ENCODE measurements at places on chromosomes 4 and X. TPM values are rescaled to one million over a fixed set of nuclear protein-coding genes. Genes with fewer than 3 reads are reported as not detected.

DNA sequence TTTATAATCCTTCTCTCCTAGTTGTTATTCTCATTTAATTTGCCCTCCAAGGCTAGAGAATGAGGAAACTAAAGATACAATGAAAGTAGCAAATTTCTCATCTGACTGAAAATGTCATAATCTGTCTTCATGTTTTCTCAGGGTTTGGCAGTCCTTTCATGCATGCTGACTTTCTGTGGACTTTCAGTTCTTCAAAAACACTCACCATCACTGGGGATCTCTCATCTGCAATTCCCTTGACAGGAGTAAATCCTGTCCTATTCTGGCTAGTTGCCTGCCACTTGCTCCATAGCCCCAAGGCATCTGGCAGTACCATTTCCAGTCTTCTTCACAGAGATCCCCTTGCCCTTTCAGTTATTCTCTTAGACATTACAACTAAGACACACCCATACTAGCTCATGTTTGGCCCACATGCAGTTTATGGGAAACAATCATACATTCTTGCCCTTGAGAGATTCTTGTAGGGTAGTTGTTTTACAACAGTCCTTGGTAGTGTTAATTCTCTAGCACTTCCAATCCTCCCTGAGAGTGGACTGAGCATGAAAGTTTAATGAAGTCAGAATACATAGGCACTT is 449.7 kb upstream of the KLHL4 start:
- no peaks in the 10 kb centered on the region for H3K36me3 ChIP-seq
- no peaks in the 10 kb centered on the region for H3K27me3 ChIP-seq
- no peak overlapping the region for H3K27ac ChIP-seq
- no peak for DNase-seq
- no peak overlapping the region for H3K4me3 ChIP-seq

- H3K36me3 ChIP-seq, result no peaks in the 10 kb centered on the region
- no peak for DNase-seq
- no peak overlapping the region for H3K4me3 ChIP-seq
- no peak overlapping the region for H3K27ac ChIP-seq
- no peaks in the 10 kb centered on the region for H3K4me1 ChIP-seq
- H3K27me3 ChIP-seq, result no peaks in the 10 kb centered on the region
These were observed 15.5 kb downstream of the FRMPD4 start for GRCh38 chrX:12153741-12154140.

DNA sequence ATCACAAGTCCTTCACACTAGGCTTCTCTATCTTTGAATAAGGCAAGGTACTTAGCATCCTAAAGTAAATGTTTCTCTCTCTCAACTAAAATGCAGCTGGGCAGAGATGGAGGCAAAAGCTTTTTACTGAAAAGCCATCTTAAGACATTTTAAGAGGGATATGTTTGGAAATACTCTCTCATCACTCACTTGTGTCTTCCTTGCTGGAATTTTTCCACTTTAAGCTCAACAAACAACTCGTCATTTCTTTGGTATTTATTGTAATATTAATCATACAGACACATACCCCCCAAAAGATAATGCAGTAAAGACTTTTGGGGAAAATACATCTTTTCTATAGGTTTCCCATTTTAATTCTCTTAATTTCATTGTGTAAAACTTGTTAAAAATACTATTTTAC is 16.4 kb downstream of the MBNL3 start:
- H3K4me3 ChIP-seq, result no peak overlapping the region
- peaks cover 13% of the 10 kb centered on the region for H3K27me3 ChIP-seq
- DNase-seq, result no peak
- H3K4me1 ChIP-seq, result no peaks in the 10 kb centered on the region

DNA sequence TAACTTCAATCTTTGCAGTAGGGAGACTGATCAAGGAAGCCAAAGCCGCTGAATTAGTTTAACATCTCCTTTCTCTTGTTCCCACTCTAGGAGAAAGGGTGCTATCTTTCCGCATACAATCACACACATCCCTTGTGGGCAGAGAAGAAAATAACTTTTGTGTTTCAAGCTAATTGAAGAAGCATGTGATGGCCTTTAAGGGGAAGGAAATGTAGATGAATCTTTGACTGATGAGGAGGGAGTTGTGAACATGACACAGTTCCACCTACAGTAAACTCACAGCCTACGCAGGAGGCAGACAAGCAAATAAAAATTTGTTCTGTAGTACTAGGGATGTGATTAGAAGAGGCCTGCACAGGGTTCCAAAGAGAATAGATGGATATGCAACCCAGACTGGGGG is 14.7 kb upstream of the SPATA4 start:
- no peak overlapping the region for H3K27ac ChIP-seq
- no peaks in the 10 kb centered on the region for H3K27me3 ChIP-seq
- no peaks in the 10 kb centered on the region for H3K4me1 ChIP-seq
- H3K36me3 ChIP-seq, result no peaks in the 10 kb centered on the region

- no peak for DNase-seq
- no peaks in the 10 kb centered on the region for H3K4me1 ChIP-seq
- H3K27me3 ChIP-seq, result no peaks in the 10 kb centered on the region
- no peak overlapping the region for H3K27ac ChIP-seq
These were observed 476.3 kb downstream of the CCSER1 start for GRCh38 chr4:90603540-90603939.

GRCh38 chr4:1722551-1723118 is 1.3 kb downstream of the TACC3 start:
- no peak for DNase-seq
- H3K4me1 ChIP-seq, result peaks cover 44% of the 10 kb centered on the region
- H3K4me3 ChIP-seq, result peak overlapping the region; percentile 64

DNA sequence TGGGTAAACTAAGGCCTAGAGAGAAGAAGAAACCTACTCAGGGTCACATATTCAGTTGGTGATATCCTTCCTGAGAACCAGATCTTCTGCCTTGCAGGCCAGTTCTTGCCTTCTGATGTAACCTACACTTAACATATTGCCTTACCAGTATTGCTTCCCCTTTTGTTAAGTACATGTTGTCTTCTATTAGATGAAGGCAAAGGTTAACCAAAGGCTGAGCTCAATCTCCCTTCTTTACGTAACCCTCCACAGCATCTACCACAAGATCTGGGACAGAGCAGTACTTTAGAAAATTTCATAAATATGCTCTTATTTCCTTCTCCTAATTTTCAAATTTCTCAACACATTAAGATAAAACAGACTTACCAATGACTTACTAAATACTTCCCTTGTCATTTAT is 474.4 kb downstream of the SH2D1A start:
- H3K27ac ChIP-seq, result no peak overlapping the region
- no peak for DNase-seq
- H3K4me1 ChIP-seq, result no peaks in the 10 kb centered on the region
- H3K27me3 ChIP-seq, result no peaks in the 10 kb centered on the region
- no peak overlapping the region for H3K4me3 ChIP-seq

DNA sequence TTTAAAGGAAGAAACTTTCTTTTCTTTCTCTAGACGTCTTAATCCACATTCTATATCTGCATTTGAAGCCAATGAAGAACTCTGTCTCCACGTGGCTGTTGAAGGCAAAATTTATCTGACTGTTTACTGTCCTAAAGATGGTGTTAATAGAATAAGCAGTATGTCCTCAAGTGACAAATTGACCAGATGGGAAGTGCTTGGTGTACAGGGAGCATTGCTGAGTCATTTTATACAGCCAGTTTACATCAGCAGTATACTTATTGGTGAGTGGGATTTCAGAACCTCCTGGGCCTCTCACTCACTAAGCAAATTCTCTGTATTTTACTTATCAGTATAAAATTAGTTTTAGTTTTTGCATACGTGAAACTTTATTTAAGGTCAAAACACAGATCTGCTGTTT is 33.7 kb downstream of the ADAD1 start:
- H3K4me3 ChIP-seq, result no peak overlapping the region
- no peaks in the 10 kb centered on the region for H3K27me3 ChIP-seq
- no peak overlapping the region for H3K27ac ChIP-seq
- no peaks in the 10 kb centered on the region for H3K4me1 ChIP-seq

DNA sequence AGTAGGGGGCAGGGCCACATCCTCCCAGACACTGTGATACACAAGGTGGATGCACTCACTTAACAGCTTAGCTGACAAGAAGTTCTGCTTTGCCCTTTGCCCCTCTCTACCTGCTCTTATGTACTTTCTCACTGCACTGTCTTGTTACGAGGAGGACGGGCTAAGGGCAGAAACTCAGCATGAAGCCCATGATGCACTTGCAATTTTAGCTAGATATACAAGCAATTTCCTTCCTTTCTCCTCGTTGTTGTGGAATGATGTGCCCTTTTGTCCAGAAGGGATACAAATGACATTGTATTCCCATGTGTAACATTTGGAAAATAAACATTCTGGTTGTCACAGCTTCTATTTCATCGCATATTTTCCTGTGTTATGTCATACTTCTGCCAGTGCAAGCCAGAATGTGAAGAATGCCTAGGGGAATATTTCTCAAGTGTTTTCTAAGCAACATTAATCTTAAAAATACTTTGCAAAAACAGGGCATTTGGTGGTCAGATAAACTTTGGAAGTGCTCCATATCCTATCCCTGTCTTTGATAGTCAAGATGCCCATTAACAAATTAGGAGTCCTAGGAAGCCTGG is 47.2 kb downstream of the MAOA start:
- no peaks in the 10 kb centered on the region for H3K36me3 ChIP-seq
- no peak for DNase-seq
- no peaks in the 10 kb centered on the region for H3K4me1 ChIP-seq

DNA sequence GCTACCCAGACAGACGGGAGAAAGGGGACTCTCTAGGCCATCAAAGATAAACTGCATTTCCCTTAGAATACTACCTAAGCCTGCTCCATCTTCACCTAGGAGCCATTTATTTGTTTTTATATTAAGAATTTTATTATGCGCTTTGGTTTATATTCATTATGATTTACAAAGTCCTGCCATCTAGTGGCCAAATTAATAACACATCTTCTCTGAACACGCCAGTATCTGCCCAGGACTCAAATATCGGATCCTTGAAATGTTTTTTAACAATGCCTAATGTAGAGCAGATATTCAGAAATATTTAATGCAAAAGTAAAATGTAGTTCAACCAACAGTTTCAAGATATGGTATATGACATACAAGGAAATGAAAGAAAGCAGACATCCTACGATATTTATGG is 20.8 kb upstream of the PRPS2 start:
- no peaks in the 10 kb centered on the region for H3K4me1 ChIP-seq
- no peak overlapping the region for H3K27ac ChIP-seq
- H3K36me3 ChIP-seq, result no peaks in the 10 kb centered on the region
- H3K4me3 ChIP-seq, result no peak overlapping the region

GRCh38 chr4:110518889-110519490 is 43.0 kb downstream of the ENPEP start:
- no peaks in the 10 kb centered on the region for H3K36me3 ChIP-seq
- H3K4me3 ChIP-seq, result no peak overlapping the region
- H3K4me1 ChIP-seq, result no peaks in the 10 kb centered on the region
- no peak overlapping the region for H3K27ac ChIP-seq
- no peak for DNase-seq
- no peaks in the 10 kb centered on the region for H3K27me3 ChIP-seq

Gene SLIT2
- 0.28 TPM for total RNA-seq

Gene UGT2B17
- total RNA-seq, result not detected

Gene HHIP
- 0.08 TPM for total RNA-seq

Gene PCDH7
- 31.6 TPM for total RNA-seq

Gene TAF7L
- total RNA-seq, result 0.18 TPM

Gene LYAR
- 24.3 TPM for total RNA-seq

Gene SCARB2
- 59.4 TPM for total RNA-seq

Gene AKAP14
- total RNA-seq, result 0.28 TPM

Measured in Panc1 (cell line).